Stimulated activated CD4-positive, alpha-beta T cell treated with anti-CD3 and anti-CD28 coated beads, Interleukin-12 subunit alpha, Interleukin-12 subunit beta, amount 100 ng/mL, for 24 hours (primary cell): ENCODE measurements at places on chromosomes 1 and 21.

- no peak for DNase-seq
Observed at GRCh38 chr1:119345398-119345797, 23.2 kb upstream of the HAO2 start.

- no peak for DNase-seq
Observed at GRCh38 chr1:9010781-9011323, 15.4 kb downstream of the SLC2A7 start.

DNA sequence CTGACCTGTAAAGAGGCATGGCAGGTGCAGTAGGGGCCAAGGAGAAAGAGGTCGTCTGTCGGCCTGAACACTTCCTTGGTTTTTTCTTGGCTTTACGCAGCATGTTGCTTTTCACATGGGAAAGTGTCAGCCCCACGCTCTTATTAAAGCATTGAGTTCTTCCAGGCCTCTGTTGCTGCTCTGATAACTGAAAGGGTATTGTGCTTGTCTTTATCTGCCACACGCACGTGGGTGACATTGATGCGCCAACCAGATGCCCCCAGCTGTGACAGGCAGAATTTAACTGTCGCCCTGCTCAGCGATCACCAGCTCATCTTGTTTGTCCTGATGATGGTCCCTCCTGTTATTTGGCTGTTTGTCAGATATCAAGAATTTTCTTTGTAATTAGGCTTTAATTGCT, 76.5 kb downstream of the GALNT2 start:
- no peak for DNase-seq

GRCh38 chr1:245863566-245864184, 643.4 kb downstream of the SMYD3 start:
- DNase-seq: no peak

GRCh38 chr21:21750124-21750825, 752.1 kb downstream of the NCAM2 start:
- DNase-seq: no peak

DNA sequence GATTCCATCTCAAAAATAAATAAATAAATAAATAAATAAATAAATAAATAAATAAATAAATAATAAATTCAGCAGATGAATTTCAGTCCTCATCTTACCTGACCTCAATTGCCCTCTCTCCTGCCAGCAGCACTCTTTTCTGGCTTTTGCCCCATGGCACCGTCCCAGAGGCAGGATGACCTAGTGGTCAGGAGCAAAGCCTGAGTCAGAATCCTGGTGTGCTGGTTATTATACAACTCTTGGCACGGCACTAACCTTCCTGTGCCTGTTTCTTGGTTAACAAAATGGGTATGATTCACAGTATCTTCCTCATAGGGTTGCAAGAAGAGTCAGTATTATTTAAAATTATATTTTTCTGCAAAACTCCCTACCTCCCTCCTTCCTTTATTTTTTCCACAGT, 43.0 kb downstream of the NKAIN1 start:
- DNase-seq: no peak
